ENCODE measurements at places on chromosomes 6 and 20.

DNA sequence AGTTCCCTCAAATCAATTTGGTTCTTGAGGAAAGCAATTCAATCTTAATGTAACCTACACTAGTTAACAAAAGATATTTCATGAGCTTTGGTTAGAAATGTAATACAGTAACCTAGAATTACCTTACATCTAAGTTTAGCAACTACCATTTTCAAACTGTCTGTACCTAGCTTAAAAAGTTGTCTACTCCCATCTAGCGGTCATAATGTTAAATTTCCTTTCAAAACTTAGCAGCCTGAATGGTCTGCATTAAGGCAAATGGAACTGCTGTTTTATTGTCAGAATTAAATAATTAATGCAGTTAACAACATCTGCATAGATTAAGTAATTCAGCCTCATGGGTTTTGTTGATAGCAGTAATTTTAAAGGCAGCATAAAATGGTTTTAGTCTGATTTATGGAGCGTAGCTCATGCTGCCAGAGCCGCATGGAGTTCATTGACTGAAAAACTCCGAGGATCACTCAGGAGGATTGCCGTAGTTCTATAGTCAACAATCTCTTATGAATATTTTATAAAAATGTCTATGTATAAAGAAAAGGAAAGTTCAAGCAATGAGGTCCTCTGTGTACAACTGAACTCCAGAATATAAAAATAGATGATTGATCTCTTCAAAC lies 485.4 kb upstream of the MANEA start:
- no peak for DNase-seq

DNA sequence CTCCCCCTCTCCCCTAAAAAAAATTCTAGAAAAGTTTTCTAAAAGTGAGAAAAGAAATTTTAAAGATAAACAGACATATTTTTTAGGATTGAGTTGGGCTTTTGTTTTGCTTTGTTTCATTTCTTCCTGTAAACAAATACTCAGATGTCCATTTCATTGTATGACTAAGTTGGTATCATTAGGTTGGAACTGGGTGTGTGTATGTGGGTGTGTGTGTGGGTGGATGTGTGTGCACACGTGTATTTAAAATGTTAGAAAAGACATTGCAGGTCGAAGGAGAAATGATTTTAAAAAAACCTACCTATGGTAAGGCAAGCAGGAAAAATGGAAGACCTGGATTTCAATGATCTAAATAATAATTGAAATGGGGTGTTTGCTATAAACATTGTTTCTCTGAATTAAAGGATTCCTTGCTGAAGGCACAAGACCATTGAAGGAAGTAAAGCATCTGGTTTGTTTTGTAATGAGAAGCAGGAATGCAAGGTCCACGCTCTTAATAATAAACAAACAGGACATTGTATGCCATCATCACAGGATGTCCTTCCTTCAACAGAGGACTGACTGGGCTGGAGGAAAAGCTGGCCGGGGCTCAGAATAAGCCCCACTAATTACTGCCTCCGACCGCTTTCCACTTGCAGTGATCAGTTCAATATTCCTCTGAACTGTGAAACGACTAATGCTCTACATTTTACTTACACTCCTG lies 996 bp upstream of the PRDM1 start:
- no peak for DNase-seq

- no peak for DNase-seq
These were observed 6.5 kb upstream of the SLCO4A1 start for GRCh38 chr20:62635852-62636251.

GRCh38 chr6:140784573-140784972 lies 1348.2 kb upstream of the GJE1 start:
- no peak for DNase-seq

- no peak for DNase-seq
These were observed 28.5 kb downstream of the SLX4IP start for GRCh38 chr20:10463622-10464021.

DNA sequence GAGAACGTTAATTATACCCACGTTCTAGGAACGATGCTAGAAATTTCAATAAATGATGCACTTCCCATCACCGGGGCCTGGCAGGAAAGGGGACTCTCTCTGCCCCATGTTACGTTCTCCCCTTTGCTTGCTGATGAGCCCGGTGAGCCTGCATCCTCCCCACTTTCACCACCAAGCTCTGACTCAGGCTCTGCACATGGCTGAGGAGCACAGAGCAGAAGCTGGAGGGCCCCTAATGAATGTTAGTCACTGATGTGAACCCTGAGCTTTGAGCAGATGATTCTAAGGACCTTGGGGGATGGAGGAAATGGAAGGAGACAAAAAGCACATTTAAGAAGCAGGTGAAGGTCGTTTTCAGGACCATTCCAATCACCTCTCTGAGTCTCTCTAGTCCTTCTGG lies 468.2 kb upstream of the ARID1B start:
- DNase-seq: no peak

GRCh38 chr6:170152989-170153388 lies 137.9 kb downstream of the DLL1 start:
- no peak for DNase-seq

GRCh38 chr6:152983637-152984512 lies 1.0 kb upstream of the FBXO5 start:
- DNase-seq: peak; percentile 96

Measured in stimulated activated CD8-positive, alpha-beta memory T cell treated with anti-CD3 and anti-CD28 coated beads, Interleukin-4, amount 100 ng/mL, for 24 hours (primary cell).